ENCODE measurements at places on chromosomes 2 and 18. TPM values are rescaled to one million over a fixed set of nuclear protein-coding genes. Genes with fewer than 3 reads are reported as not detected.

Gene CPO
- 0.19 TPM for total RNA-seq

Gene MYO3B
- not detected for total RNA-seq

Gene SLC30A3
- 34.7 TPM for total RNA-seq

Gene OXER1
- total RNA-seq: not detected

Measured in bladder microvascular endothelial cell (primary cell).